ENCODE measurements at places on chromosomes 3 and 15.

DNA sequence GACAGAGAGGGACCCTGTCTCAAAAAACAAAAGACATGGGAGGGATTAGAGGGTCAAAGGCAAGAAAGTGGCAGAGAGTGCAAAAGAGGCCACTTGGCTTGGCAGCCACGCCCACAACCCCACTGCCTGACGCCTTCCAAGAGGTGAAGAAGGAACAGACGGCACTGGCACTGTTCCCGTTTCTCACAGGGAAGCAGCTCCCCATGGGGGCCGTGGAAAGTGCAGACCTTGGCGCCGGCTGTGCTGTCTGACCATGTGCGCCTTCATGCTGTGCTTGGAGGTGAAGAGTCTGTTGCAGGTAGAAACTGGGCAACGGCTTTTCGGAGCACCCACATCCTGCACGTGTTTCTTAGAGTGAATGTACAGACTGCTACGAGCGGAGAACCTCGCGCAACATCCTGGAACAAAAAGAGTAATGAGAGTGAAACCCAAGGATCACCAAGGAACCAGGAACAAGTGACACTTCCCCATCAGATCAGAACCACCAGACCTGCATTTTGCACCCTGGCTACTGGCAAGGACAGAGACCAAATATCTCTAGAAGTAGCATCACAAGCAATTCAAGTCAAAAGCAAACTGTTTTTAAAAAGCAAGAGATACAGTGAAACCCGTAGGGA is 9.7 kb downstream of the ZXDC start:
- no peak for DNase-seq

- peak; percentile 12 for DNase-seq
Measured at GRCh38 chr15:90063770-90064247, 38.5 kb downstream of the IDH2 start.

DNA sequence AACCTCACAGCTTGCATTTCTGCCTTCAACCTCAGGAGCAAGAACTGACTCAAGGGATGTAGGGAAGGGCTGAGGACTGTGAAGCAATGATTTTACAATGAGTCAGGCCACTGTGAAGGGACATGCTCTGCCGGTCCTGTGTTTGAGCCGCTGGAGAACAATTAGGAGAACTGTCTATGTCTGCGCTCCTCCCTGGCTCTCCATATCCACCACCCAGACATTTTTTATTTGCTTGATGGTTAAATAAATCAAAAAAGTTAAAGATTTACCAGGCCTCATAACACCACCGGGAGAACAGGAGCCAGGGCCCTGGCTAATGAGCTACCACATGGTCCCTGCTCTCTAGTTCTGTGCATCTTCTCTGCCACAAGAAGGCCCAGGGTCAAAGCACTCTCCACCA is 29.6 kb downstream of the SEC61A1 start:
- no peak for DNase-seq

GRCh38 chr3:188789251-188789650 is 382.5 kb upstream of the TPRG1 start:
- no peak for DNase-seq

DNA sequence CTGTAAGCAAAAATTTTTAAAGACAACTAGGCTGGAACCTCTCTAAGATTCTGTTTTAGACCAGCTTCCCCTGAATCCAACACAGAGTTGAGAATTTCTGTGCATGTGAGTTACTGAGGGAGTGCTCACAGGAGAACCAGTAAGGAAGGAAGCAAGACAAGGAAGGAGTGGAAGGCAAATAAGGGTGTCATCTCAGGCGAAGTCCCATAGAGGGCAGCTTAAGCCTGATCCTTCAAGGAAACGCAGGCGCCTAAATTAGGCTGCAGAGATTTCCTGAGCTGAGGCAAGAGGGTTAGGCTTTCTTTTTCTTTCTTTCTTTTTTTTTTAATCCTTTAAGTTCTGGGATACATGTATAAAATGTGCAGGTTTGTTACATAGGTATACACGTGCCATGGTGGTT is 36.2 kb upstream of the COL6A6 start:
- DNase-seq, result peak; percentile 31

Data from OCI-M1 (cell line).